Stimulated activated CD8-positive, alpha-beta memory T cell treated with anti-CD3 and anti-CD28 coated beads, Interleukin-12 subunit alpha, Interleukin-12 subunit beta, amount 100 ng/mL, for 4 hours (primary cell): ENCODE measurements at places on chromosomes 1 and 21.

DNA sequence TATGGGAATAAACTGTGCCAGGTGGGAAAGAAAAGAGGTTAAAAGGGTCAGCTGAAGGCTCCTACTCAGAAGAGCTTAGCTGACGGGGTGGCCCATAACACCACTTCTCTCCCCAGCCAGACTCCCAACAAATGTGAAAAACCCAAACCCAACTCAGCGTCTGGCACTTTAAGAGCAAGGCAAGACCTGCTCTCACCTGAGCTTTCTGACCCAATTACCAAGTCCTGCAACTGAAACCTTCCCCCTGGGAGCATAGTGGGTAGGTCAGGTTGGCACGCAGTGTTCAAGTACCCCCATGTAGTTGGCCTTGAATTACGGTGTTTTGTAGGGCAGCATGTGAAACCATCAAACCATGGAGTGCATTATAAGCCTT is 3.2 kb downstream of the IRF6 start:
- no peak for DNase-seq

- DNase-seq = no peak
Measured at GRCh38 chr1:232614811-232615210, 15.1 kb downstream of the SIPA1L2 start.

DNA sequence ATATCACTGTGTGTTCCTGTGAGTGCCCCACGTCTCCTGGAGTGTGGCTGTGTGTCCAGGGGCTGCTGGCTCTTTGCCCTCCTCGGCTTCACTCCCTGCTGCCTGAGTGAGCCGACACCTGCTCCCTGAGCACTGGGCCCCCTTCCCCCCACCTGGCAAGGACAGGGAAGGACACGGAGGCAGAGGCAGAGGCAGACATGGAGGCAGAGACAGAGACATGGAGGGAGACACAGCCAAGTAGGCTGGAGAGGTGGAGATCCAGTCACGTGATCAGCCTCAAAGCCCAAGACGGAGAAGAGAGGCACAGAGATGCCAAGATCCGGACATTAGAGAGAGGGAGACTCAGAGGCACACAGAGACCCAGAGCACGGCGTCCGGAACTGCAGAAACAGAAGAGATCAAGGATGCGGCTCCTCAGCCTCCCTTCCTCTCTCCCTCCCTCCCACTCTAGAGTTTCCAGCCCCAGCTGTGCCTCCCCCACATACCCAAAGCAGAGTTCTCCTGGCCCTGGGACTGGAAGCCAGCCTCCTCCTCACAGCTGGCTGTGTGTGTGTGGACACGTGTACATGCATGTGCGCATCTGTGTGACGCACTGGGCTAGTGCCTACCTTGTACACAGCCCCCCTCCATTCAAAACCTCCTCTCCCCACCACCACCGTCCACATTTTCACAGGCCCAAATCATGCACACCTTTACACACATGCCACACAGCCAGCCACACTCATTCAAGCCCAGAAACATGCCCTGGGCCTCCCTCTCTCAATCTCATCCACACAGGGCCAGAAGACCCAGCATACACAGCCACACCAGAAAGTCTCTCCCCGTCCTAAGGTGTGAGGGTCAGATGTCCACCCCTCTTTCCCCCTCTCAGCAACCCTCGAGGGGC is 39.1 kb upstream of the WASF2 start:
- DNase-seq = no peak

DNA sequence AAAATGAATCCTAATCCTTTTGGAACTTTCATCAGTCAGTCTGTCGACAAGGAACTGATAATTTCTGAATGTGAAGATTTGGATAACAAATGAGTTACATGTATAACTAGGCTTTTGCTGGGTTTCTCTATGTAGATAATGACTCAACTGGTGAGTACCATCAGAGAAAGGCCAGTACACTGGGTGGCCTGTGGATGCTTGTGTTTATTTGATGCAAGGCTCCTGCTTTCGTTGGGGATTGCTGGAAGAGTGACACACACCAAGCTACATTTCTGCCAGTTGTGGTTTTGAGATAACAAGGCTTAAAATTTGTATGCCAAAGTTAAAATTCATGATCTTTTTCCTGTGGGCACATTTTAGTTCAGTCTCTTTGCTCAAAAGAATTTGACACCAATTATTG is 115.7 kb upstream of the UBE2U start:
- DNase-seq = no peak

- DNase-seq = no peak
Measured at GRCh38 chr1:25462732-25463131, 32.0 kb downstream of the MACO1 start.

DNA sequence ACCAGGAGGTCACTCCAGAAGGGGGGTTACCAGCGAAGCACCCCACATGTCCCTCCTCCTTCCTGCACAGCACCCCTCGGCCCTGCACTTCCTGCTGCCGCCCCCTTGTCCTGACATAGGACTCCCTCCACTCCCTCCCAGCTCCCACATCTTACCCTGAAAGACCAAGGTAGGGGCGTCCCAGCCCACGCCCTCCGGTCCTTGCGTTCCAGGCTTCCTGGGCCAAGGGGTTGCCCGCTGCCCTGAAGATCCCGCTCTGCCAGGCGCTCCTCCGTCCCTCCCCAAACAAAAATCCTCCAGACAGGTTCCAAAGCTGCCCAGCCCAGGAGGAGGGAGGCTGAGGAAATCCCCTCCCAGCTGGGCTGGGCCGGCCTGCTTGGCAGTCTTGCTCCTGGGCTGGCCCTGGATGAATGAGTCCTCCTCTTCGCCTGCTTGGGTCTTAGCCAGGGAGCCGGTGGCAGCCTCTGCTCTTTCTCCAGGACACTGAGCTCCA is at the start of gene RHBDL2:
RHBDL2 (minus strand) TSS at position 304 of the 493 bp plus-strand sequence. CDS start 22,618 bp downstream, outside the sequence.
- DNase-seq = no peak

DNA sequence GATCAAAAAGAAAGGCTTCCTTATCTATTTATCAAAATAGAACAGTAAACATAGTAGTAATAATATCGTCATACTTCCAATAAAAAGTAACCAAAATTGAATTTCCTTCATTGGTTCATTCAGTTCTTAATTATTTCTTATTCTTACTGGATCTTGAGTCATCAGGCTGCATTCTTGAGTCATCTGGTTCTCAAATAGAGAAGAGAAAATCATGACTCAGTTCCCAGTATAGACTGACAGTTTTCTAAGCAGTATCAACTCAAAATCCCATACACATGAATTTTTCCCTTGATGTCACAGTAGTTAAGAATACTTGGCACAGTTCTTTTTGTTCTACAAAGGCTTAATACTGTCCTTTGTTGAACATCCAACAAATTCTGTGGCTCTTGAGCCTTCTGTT is 626.9 kb upstream of the ADGRL4 start:
- DNase-seq = no peak

DNA sequence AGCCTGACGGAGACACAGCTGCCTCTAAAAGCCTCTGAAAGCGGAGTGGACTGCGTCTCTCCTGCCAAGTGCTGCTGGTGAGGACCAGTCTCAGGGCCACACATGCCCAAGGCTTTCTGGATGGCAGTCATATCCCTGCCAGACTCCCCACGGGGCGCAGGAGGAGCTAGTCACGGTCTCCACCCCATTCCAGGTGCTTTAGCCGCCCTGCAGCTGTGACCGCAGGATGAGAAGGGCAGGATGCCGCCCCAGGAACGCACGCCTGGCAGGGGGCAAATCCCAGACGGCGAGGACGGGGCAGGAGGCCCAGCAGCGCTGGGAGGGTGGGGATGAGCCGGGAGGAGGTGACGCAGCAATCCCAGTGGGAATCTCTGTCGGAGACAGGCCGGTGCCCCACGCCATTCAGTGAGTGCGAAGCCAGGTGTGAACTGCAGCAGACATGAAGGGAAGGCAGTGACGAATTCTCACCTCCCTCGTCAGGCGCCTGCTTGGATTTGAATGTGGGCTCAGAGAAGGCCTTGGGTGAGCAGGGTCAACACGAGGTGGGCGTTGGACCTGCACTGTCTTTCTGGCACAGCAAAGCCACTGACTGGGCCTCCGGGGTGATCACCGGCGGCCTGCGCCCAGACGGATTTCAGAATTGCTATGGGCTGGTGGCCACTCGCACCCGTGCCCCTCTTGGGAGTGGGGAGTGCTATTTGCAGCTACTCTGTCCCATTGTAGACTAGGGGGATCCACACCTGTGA is 38.5 kb upstream of the SLC19A1 start:
- DNase-seq = no peak

- DNase-seq = peak; percentile 17
Measured at GRCh38 chr1:206050655-206051235, 2.2 kb upstream of the RHEX start.

DNA sequence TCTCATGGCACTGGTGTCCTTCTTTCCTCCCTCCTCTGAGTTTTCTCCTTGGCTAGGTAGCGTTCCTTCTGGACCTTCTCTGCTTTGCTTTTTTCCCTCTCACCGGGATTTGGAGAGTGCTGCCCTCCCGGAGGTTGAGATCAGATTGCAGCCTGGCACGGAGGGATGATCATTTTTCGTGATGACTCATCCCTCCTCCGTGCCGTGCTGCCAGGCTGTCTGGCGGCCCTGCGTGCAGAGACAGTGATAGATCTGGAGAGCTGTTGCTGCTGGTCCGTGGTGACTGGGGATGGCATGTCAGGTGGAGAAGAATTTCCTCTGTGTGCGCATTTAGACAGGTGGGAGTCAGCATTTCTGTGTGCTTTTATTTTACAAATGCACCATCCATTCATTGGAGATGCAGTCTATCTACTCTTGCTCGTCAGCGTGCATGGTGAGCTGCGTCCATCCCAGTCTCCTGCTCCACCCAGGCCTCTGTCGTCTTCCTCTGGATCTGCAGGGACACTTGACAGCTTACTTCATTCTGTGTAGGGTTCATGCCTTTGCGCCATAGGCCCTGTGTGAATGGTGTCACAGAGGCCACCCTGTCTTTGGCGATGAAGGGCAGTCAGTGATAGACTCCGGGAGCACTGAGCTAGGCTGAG is 104.4 kb downstream of the PCBP3 start:
- DNase-seq = no peak

DNA sequence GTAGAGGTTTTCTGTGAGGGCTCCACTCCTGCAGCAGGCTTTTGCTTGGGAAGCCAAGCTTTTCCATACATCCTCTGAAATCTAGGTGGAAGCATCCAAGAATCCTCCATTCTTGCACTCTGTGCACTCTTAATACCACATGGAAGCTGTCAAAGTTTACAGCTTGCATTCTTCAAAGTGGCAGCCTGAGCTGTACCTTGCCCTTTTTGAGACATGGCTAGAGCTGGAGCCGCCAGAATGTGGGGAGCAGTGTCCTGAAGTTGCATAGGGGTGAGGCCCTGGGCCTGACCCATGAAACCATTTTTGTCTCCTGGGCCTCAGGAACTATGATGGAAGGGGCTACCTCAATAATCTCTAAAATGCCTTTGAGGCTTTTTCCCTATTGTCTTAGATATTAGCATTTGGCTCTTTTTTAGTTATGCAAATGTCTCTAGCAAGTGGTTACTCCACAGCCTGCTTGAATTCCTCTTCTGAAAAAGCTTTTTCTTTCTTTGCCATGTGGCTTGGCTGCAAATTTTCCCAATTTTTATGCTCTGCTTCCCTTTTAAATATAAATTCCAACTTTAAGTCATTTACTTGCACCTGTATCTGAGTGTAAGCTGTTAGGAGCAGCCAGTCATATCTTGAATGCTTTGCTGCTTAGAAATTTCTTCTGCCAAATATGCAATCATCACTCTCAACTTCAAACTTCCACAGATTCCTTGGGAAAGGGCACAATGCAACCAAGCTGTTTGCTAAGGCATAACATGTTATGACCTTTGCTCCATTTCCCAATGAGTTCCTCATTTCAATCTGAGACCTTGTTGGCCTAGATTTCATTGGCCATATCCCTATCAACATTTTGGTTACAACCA is 92.1 kb upstream of the ARTN start:
- DNase-seq = no peak

- no peak for DNase-seq
Measured at GRCh38 chr1:51491166-51491981, 27.7 kb downstream of the EPS15 start.

- no peak for DNase-seq
Measured at GRCh38 chr1:87515781-87516180, 187.1 kb downstream of the LMO4 start.

DNA sequence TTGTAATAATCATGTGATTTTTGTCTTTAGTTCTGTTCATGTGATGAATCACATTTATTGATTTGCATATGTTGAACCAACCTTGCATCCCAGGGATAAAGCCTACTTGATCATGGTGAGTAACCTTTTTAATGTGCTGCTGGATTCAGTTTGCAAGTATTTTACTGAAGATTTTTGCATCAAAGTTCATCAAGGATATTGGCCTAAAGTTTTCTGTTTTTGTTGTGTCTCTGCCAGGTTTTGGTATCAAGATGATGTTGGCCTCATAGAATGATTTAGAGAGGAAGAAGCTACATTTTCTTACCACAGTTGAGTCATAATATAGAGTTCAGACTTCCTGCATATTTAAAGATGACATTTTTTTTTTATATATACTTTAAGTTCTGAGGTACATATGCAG is 455.9 kb downstream of the PLPP3 start:
- DNase-seq = no peak

DNA sequence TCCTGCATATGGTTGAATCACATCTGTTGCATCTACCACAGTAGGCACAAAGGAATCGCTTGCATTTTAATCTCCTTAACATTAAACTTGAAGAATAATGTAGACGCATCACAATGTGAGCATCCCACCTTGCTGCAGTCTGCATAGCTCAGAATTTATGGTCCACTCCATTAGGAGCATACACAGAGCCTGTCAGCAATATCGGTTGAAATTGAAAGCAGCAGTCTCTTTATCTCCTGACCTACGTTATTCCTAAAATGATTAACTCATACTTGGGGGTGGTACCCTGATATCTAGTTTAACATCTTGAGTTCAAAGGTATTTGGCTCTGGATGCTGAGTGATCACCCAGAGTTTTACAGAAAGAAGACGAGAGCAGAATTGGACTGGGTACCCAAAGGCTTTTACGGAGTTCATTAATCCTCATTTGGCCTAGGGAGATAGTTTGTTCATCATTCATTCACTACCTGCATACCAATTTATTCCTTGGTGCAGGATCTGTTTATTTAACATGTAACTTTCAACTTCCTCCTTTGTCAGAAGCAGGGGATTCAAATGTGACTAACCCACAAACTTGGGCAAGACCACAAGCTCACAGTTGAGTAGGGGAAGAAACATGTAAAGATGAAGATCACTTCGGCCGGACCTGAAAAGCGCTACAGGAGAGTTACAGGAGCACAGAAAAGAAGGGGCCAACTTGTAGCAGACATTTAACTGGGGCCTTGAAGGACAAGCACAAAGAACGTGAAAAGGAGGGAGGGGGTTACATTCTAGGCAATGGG is 187.9 kb downstream of the DAB1 start:
- DNase-seq = no peak

GRCh38 chr1:222697826-222698225 is 14.5 kb downstream of the AIDA start:
- DNase-seq = no peak

- no peak for DNase-seq
Measured at GRCh38 chr1:58823481-58824010, 39.7 kb upstream of the JUN start.

GRCh38 chr1:231279683-231280082 is 38.7 kb downstream of the GNPAT start:
- no peak for DNase-seq

DNA sequence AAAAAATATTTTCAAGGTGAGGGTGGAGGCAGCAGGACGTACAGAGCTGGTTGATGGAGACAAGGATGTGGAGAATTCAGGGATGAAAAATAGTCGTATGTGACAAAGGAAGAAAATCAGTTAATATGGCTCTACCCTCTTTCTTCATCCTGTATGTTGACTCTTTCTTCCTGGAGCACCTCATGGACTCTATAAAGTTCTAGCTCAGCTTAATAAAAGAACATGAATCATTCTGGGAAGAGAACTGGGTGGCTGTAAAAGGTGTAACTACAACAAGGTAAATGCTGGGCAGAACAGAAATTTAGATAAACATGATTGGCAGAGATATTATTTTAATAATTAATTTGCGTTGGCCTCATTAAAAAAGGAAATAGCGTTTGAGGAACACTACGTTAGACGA is 241.8 kb upstream of the MAP1LC3C start:
- DNase-seq = no peak
